ENCODE measurements at places on chromosomes 2 and 18. TPM values are rescaled to one million over a fixed set of nuclear protein-coding genes. Genes with fewer than 3 reads are reported as not detected.
A peak's percentile ranks its signal among the peaks of the same experiment; 100 is the strongest.

DNA sequence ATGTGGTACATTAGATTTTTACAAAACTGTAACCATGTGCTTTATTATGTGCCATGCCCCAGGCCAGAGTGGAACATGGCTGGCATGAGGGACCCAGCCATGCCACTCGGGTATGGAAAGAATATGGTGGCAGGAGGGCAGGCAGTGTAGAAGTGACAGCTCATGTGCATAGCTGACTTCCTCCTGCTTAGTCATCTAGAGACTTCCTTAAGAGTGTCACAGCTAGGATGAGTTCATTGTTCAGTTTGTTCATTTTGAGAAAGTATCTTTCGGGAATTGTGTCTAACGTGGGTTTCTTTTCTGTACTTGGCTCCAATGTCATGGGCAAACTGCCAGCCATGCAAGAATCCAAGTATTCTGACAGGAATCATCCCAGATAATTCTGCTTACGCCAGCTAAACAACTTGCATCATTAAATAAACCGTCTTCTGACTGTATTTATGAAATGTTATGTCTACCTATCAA is 94.3 kb upstream of the ITGB6 start:
- H3K27ac ChIP-seq: no peak overlapping the region
- peaks cover 60% of the 10 kb centered on the region for H3K4me1 ChIP-seq
- no peaks in the 10 kb centered on the region for H3K36me3 ChIP-seq
- no peaks in the 10 kb centered on the region for H3K27me3 ChIP-seq

GRCh38 chr2:32622570-32623310 is 5.1 kb upstream of the TTC27 start:
- DNase-seq: no peak
- H3K4me3 ChIP-seq: peak overlapping the region; percentile 15
- peak overlapping the region; percentile 75 for H3K27ac ChIP-seq
- H3K27me3 ChIP-seq: no peaks in the 10 kb centered on the region

DNA sequence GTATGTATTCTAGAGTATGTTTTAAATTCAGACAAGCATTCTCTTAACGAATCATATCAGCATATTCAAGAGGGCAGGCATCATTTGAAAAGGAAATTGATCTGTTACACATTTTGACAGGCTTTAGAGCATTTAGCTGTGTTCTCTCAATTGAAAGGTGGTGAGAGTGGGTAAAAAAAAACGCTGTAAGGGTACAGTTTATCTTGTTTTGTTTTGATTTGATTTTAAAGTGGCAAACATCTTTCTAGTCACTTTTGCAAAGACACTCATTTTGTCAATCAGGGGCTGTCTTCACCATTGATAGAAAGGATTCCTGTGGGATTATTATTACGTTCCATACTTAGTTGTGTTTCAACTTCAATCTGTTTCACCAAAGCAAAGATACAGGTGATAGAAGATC is 2.2 kb downstream of the CDH19 start:
- no peaks in the 10 kb centered on the region for H3K27me3 ChIP-seq
- H3K4me3 ChIP-seq: no peak overlapping the region
- DNase-seq: no peak
- no peak overlapping the region for H3K27ac ChIP-seq
- H3K4me1 ChIP-seq: no peaks in the 10 kb centered on the region

DNA sequence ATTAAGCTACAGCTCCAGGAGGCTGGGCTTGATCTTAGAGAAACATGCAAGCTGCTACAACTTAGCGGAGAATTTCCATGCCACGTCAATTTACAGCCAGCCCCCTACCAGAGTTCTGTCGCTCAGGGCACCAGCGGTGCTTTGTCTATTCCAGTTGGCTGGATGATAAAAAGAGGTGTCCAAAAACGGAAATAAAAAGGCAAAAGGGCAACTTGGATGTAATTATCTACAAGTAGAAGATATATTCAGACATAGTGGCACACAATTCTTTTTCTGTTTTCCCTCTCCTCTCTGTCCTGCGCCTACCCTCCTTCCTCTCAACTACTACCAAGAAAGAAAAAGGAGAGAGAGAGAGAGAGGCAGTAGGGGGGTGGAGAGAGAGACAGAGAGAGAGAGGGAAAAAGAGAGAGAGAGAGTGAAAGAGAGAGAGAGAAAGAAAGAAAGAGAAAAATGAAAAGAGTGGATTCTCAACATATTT is 363 bp upstream of the RFTN2 start:
- peaks cover 22% of the 10 kb centered on the region for H3K4me1 ChIP-seq
- H3K27me3 ChIP-seq: no peaks in the 10 kb centered on the region
- no peaks in the 10 kb centered on the region for H3K36me3 ChIP-seq
- no peak for DNase-seq
- H3K27ac ChIP-seq: peak overlapping the region; percentile 87
- peak overlapping the region; percentile 84 for H3K4me3 ChIP-seq

The SLC4A5 gene
- 2.2 TPM for total RNA-seq

- H3K27me3 ChIP-seq: no peaks in the 10 kb centered on the region
- H3K36me3 ChIP-seq: no peaks in the 10 kb centered on the region
- no peak overlapping the region for H3K4me3 ChIP-seq
- no peak for DNase-seq
Observed at GRCh38 chr2:198168651-198169050, 364.3 kb downstream of the PLCL1 start.

DNA sequence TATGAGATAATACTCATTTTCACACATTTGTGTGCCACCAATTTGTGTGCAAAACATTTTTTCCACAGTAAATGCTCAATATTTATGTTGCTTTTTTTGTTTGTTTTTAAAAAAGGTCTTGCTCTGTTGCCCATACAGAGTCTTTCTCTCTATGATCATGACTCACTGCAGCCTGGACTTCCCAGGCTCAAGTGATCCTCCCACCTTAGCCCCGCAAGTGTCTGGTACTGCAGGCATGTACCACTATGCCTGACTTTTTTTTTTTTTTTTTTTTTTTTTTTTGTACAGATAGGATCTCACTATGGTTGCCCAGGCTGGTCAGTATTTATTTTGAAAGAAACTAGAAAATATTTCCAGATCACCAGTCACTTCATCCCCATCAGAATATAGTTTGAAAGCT is 297.8 kb upstream of the GYPC start:
- H3K27ac ChIP-seq: no peak overlapping the region
- no peak for DNase-seq
- H3K4me1 ChIP-seq: no peaks in the 10 kb centered on the region
- no peaks in the 10 kb centered on the region for H3K27me3 ChIP-seq

- H3K27me3 ChIP-seq: no peaks in the 10 kb centered on the region
- no peaks in the 10 kb centered on the region for H3K36me3 ChIP-seq
- no peak overlapping the region for H3K4me3 ChIP-seq
- H3K27ac ChIP-seq: no peak overlapping the region
- no peak for DNase-seq
- no peaks in the 10 kb centered on the region for H3K4me1 ChIP-seq
Observed at GRCh38 chr2:190202604-190203003, 117.0 kb downstream of the HIBCH start.

The SERPINB13 gene
- not detected for total RNA-seq

The ERBB4 gene
- total RNA-seq: 29.3 TPM

GRCh38 chr2:41973871-41974270 is 74.0 kb upstream of the PKDCC start:
- no peak overlapping the region for H3K4me3 ChIP-seq
- H3K4me1 ChIP-seq: no peaks in the 10 kb centered on the region
- H3K27ac ChIP-seq: no peak overlapping the region
- H3K27me3 ChIP-seq: no peaks in the 10 kb centered on the region
- no peak for DNase-seq

The CRYGC gene
- not detected for total RNA-seq

- peaks cover 18% of the 10 kb centered on the region for H3K4me1 ChIP-seq
- H3K27me3 ChIP-seq: no peaks in the 10 kb centered on the region
- no peak for DNase-seq
- H3K36me3 ChIP-seq: no peaks in the 10 kb centered on the region
Observed at GRCh38 chr2:10412380-10412779, 35.7 kb downstream of the ODC1 start.

- H3K4me3 ChIP-seq: peak overlapping the region; percentile 98
- peaks cover 8% of the 10 kb centered on the region for H3K4me1 ChIP-seq
- peak overlapping the region; percentile 82 for H3K27ac ChIP-seq
- no peaks in the 10 kb centered on the region for H3K27me3 ChIP-seq
- DNase-seq: no peak
- no peaks in the 10 kb centered on the region for H3K36me3 ChIP-seq
Observed at GRCh38 chr2:25877431-25878360, 591 bp downstream of the ASXL2 start.

GRCh38 chr2:58604096-58604495 is 363.0 kb upstream of the FANCL start:
- H3K4me1 ChIP-seq: no peaks in the 10 kb centered on the region
- no peak overlapping the region for H3K27ac ChIP-seq
- H3K4me3 ChIP-seq: no peak overlapping the region
- no peaks in the 10 kb centered on the region for H3K27me3 ChIP-seq
- no peak for DNase-seq
- H3K36me3 ChIP-seq: no peaks in the 10 kb centered on the region

The CIAO1 gene
- 123 TPM for total RNA-seq

DNA sequence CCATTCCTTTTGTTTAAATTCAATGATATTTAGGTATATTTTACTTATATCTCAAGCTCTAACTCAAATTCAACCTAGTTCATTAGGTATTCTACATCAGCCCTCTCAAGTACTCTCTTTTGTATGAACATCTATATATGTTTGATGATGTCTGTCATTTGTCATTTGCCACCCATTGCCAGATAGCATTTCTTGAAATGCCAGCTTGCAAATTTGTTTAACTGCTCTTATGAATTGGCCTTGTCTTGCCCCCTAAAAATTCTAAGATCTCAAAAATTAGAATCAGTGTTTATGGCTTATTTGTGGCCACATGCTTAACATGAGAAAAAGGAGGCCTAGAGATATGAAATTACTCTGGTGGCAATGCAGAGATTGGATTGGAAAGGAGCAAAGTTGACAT is 1140.3 kb upstream of the DDX18 start:
- no peaks in the 10 kb centered on the region for H3K4me1 ChIP-seq
- no peak for DNase-seq
- H3K4me3 ChIP-seq: no peak overlapping the region
- H3K27me3 ChIP-seq: no peaks in the 10 kb centered on the region
- H3K27ac ChIP-seq: no peak overlapping the region

DNA sequence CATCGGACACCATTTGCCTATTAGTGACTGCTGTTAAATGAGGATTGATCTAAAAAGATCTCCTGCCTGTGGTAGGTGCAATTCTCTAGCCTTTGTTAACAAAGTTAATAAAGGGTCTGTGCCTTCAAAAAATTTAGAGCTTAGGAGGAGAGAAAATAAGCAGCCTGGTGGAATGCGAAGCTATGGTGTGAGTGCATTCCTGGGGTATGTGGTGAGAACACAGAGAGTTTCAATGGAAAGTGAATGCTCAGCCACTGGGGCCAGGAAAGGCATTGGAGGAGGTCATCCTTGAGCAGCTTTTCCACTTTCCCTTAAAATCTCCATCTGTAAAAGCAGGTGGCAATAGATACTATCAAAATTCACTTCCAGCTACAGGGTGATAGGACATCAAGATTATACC is 331.2 kb upstream of the LRATD1 start:
- no peaks in the 10 kb centered on the region for H3K36me3 ChIP-seq
- no peak overlapping the region for H3K4me3 ChIP-seq
- DNase-seq: no peak
- no peak overlapping the region for H3K27ac ChIP-seq
- H3K27me3 ChIP-seq: no peaks in the 10 kb centered on the region

GRCh38 chr2:74223941-74224770 is 25.7 kb downstream of the MTHFD2 start:
- DNase-seq: no peak
- no peak overlapping the region for H3K4me3 ChIP-seq
- no peaks in the 10 kb centered on the region for H3K36me3 ChIP-seq
- H3K27me3 ChIP-seq: no peaks in the 10 kb centered on the region

The EPC2 gene
- 37.8 TPM for total RNA-seq

DNA sequence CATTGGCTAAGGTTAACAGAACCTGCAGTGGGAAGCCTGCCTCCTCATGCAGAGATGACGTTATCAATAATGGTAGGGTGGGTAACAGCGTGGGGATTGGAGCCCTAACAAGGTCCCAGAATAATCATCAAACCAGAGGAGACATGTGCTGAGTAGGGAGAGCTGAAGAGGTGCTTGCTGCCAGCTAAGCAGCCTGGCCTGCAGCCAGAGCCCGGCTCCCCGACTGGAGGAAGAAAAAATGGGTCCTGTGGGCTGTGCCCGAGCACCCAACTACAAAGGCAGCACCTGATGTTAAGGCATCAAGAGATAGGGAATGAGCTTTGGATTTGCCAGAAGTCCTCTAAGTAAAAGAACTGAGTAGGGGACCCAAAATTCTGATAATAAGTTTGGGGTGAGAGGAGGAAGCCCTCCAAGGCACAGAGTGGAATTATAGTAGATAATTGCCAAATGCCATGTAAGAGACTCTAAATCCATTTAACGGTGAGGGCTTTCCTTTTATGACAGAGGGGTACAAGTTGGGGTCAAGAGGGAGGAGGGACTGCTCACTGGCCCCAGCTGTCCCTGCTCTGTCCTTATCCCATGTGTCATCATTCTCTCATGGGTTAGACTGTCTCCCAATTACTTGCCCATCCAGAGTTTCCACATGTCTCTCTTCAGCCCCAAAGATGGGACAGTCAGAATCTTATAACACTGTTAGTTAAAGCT is 156.1 kb downstream of the ANTXR1 start:
- no peaks in the 10 kb centered on the region for H3K36me3 ChIP-seq
- H3K27me3 ChIP-seq: no peaks in the 10 kb centered on the region
- H3K4me1 ChIP-seq: peaks cover 79% of the 10 kb centered on the region

All from thoracic aorta (tissue), 2 donors.